ENCODE measurements at places on chromosomes 6 and 20.

GRCh38 chr6:108116546-108117426 is 42.2 kb upstream of the OSTM1 start:
- no peak for DNase-seq

- DNase-seq = no peak
These were observed 73.3 kb upstream of the SASH1 start for GRCh38 chr6:148269386-148269785.

DNA sequence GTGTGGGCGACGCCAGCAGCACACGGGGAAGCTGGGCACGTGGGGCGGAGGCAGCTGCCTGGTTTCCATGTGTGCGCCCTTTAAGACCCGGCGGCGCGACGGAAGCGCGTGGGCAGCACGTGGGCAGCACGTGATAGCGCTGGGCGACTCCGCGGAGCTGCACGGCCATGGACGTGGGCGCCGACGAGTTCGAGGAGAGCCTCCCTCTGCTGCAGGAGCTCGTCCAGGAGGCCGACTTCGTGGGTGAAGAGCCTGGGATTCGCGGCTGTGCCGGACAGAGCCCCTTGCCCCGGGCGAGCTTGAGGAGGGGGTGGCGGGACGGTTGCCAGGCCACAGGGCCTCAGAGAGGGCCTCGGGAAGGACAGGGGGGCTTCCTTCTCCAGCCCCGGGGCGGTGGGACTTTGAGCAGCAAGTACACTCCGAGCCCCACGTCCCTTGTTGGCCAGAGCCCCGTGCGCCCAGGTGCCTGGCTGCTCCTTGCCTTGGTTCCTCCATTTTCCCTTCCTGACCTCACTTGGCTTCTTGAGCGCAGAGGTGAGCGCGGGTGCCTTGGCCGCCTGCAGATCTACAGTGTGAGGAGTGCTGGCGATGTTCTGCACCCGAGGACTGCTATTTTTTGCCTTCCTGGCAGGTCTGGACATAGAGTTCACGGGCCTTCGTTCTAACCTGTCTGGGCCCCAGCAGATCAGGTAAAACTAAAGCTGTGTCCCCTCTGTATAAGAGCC is at the start of gene PNLDC1:
Gene PNLDC1, plus strand, starts transcription at position 136 of the 725 bp plus-strand sequence. Its CDS starts 32 bp downstream, at position 168.
- DNase-seq = no peak

GRCh38 chr6:40165036-40165709 is 230.9 kb upstream of the MOCS1 start:
- no peak for DNase-seq

GRCh38 chr6:89887452-89888137 is 6.7 kb upstream of the GJA10 start:
- no peak for DNase-seq

- DNase-seq = no peak
These were observed 2.1 kb downstream of the MYLIP start for GRCh38 chr6:16130932-16131387.

- DNase-seq = no peak
These were observed 66.9 kb upstream of the TGM3 start for GRCh38 chr20:2228926-2229325.

DNA sequence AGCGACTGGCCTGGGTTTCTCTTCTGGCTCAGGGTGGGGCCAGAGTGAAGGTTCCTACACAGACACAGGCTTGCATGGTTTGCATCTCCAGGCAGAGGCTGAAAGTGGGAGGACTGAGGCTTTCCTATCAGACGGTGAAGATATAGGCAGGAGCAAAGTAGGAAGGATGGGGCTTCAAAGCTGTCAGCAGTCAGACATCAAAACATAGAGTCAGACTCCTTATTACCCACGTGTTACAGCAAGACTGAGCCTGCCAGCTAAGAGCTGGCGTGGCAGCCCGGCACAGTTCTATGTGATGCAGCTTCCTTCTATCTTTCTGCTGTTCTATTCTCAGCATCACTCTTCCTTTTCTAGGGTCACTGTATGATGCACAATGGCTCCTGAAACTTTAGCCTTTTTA is 445.1 kb downstream of the DOK5 start:
- no peak for DNase-seq

- no peak for DNase-seq
These were observed 6.7 kb downstream of the APMAP start for GRCh38 chr20:24985802-24986201.

DNA sequence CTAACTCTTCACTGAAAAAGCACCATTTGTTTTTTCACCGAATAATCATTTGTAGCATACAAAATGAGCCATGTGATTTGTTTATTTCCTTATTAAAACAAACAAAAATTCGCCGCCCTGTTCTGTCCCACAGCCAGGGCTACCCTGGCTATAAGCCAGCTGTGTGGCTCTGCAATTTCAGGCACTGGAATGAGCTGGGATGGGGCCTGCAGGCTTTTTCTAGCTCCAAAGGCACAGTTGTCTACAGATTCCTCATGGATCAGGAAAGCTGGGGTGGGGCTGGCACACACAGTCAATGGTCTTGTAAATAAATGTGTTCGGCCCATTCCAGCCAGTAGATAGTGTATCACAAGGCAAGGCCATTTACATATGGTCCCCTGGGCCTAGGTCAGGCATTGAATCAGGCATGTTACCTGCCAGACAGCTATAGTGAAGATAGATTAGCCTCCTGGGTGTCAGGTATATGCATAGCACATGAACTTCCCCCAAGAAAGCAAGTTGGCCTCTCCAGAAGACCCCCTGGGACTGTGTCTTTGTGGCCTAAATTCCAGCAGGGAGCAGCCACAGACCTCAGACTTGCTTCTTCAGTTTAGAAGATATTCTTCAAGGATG is 608.9 kb downstream of the MAFB start:
- DNase-seq = no peak

DNA sequence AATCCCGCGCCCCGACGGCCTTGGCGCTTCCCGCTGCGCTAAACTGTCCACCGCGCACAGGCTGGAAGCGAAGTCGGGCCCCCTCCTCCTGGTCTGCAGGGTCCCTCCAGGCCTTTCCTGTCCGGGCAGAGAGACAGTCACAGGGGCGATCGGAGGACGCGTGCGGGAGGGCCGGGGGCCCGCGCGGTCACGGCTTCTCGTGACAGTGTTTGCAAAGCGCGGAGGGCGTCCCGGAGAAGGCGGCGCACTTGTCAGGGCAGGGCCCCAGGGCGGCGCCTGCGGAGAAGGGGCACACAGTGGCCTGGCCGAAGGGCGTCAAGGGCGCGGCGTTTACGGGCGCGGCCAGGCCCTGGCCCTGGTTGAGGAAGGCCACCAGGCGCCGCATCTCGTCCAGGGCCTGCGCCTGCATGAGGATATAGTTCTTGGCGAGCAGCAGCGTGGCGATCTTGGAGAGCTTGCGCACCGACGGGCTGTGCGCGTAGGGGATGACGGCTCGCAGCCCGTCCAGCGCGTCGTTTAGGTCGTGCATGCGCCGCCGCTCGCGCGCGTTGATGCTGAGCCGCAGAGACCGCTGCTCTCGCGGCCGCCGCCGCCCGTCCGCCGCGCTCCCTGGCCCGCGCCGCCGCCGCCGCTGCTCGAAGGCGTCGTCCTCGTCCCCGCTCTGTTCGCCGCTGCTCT is 763 bp downstream of the BHLHE23 start:
- DNase-seq = no peak

DNA sequence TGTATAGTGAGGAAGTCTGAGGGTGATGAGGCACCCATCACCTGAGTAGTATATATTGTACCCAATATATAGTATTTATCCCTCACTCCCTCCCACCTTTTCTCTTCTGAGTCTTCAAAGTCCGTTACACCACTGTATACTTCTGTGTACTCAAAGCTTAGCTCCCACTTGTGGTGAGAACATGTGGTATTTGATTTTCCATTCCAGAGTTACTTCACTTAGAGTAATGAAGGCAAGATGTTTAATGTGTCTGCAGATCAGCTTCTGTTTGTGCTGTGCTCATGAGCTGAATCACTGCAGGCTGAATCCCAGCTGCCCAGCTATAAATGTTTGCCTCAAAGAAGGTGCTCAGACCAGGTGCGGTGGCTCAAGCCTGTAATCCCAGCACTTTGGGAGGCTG is 139.3 kb upstream of the FOXA2 start:
- DNase-seq = no peak

DNA sequence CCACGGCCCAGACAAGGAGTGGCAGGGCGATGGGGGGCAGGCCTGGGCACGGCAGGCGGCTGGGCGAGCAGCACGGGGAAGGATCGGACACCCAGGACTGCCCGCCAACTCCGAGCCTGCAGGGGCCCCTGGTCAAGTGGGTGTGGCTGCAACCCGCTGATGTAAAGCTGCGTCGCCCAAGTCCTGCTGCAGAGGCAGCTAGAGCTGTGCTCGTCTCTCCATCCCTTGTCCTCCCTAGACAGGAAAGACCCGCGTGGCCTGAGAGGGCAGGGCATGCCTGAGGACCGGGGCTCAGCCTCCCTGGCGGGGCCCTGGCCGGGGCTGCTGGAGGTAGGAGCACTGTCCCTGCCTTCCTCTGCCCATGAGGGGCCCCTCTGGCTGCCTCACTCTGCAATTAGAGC is 281.2 kb downstream of the CDH4 start:
- DNase-seq = no peak

All from activated CD4-positive, CD25-positive, alpha-beta regulatory T cell (primary cell).